ENCODE measurements at places on chromosomes 2 and 18.

GRCh38 chr2:191050640-191050987 is 36.6 kb upstream of the STAT1 start:
- DNase-seq = no peak

DNA sequence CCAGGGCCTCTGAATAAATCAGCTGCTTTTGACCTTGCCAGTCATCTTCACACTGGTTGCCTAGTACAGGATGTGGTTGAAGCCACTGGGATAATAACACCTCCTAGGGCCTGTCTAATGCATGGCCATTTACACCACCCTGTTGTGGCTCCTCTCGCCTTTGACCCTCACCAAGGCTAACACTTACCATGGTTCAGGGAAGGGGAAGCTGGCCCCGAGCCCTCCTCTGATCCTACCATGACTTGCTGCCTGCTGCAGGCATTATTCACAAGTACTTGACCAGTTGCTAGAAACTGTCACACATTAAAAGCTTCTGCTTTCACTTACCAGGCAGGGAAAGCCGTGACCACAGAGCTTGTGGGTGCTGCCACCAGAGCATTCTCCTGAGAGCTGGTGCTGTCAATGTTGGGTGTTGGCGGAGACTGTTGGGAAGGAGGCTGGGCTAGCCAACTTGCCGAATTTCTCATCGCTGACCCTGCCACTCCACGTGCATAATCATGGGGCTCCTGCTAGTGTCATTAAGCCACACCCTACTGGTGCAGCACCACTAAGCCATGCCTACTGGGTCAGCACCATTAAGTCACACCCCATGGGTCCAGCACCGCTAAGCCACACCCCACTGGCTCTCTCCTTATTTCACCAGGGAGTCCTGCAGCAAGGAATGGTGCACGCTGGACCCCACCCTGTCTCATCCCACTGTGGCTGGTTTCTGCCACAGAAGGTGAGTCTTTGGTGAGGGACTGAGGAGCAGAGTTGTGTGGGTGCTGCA is 47.0 kb upstream of the TTC39C start:
- DNase-seq = peak; percentile 69

DNA sequence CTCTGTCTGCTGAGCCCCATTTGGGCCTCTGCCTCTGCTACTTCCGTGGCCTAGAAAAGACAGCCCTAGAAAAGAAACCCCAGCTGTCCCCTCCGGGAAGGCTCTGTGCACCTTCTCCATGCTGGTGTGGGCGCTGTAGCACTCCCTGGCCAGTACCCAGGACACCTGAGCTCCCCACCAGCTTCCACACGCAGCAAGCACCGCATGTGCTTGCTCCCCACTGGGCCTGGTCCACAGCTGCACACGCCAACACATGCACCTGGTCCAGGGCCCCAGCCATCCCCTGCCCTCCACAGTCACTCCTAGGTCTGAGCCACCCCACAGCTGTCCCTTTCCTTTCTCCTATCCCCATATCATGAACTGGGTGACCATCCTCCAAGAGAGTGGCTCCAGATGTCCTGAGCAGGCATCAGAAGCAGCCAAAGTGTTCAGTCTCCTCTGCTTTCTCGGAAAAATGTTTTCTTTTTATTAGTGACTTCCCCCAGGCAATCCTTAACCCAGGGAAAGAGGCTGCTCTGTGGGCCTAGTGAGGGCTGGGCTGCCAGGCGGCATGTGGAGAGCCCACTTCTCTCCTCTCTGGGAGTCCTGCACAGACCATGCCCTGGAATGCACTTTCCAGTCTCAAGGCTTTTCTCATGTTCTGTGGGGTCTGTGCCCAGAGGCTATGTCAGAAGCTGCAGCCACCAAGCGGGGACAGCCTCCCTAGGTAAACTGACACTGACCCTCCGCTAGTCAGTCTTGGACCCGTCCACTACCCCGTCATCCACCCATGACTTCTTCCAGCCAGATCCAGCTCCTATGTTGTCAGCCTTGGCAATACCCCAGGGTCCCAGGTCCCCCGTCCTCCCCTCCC is 133.7 kb downstream of the KLHL29 start:
- DNase-seq = no peak

DNA sequence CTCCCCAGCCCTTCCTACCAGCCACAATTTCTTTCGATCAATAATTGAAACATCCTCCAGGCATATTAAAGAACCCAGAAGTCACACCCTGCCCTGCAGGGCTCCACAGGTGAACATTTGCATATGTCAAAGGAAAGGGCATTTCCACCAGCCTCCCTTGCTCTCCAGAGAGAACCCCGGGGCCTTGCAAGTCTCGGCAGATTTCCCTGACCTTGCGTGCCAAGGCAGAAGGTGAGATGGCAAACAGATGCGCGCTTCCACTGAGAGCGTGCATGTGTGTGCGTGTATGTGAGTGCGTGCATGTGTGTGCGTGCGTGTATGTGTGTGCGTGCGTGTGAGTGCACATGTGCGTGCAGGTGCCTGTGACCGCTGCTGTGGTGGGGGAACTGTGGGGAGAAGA is 120.3 kb downstream of the INO80D start:
- no peak for DNase-seq

GRCh38 chr2:12343141-12343540 is 373.6 kb upstream of the TRIB2 start:
- no peak for DNase-seq

- DNase-seq = no peak
These were observed 360.6 kb upstream of the SLC14A2 start for GRCh38 chr18:45254709-45255082.

DNA sequence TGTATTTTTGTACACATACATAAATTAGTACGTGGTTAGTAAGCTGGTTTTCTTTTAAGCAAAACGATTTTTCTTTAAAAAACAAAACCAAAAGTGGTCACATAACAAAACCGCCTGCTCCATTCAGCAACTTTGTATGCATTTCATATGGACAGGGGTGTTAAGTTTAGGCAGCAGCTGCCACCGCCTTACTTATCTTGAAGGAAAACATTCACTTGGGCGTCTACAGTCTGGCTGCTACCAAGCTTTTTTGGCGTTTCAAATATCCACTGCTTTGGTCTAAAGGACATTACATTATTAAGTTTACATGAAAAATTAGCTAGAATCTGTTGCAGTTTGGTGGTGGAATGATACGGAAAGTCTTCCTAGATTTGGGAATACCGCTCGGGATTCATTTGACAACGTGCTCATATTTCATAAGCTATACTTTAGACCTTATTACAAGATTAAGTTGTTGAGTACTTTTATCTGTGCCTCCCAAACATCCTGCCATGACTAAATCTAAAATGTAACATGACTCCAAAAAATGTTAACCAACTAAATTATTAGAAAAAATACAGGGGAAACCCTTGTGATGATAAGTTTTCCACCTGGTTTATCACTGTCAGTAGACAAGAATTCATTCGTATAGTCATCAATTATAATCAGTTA is 214.8 kb downstream of the NEDD4L start:
- DNase-seq = no peak

DNA sequence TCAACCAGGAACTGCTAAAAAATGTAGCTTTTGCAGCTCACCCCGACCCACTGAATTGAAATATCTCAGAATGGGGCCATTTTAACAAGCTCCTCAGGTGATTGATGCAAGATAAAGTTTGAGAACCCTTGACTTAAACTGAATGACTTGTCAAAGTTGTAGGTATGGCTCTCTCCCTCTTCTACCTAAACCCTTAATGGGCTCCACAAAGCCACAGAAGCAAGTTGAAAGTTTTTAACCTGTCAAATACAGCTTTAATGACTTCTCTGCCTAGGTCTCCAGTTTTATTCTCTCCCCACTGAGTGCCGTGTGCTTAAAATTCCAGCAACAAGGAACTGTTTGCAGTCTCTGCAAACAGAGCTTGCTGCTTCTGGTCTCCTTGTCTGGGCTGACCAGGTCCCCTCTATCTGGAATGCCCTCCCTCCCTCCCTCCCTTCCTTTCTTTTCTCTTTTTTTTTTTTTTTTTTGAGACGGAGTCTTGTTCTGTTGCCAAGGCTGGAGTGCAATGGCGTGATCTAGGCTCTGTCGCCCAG is 19.7 kb upstream of the RNF125 start:
- DNase-seq = no peak

GRCh38 chr2:145927131-145927950 is 1407.4 kb upstream of the ZEB2 start:
- DNase-seq = no peak
